Sciatic nerve (tissue), 2 donors: ENCODE measurements at places on chromosomes 7 and 10. TPM values are rescaled to one million over a fixed set of nuclear protein-coding genes. Genes with fewer than 3 reads are reported as not detected.

The CHPF2 gene
- 23.6 TPM for total RNA-seq

The CTAGE15 gene
- not detected for total RNA-seq

The TRIM50 gene
- total RNA-seq: 0.71 TPM

The TMEM139 gene
- total RNA-seq: 10.9 TPM

The NCF1 gene
- total RNA-seq: 15.3 TPM

The PDGFA gene
- 36.5 TPM for total RNA-seq

The SPDYE16 gene
- total RNA-seq: 1.9 TPM
